ENCODE measurements at places on chromosomes 16 and 17.
A peak's percentile ranks its signal among the peaks of the same experiment; 100 is the strongest.

GRCh38 chr17:81910840-81911276 lies 341 bp downstream of the PCYT2 start:
- DNase-seq, result no peak

DNA sequence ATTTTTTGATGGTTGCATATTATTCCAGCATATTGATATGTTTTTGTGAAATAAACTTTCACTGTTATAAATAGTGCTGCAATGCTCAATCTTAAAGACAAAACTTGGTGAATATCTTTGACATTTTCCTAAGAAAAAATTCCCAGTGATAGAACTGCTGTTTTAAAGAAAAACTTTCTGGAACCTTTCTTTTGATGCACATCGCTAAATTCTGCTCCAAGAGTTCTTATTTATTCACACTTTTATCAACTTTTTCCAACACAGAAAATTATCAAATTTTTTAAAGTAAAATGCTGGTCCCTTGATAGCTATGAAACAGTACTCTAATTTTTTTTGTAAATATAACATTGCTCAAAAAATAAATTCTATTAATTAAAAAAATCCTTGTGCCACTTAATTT lies 196.6 kb downstream of the HS3ST3A1 start:
- no peak for DNase-seq

DNA sequence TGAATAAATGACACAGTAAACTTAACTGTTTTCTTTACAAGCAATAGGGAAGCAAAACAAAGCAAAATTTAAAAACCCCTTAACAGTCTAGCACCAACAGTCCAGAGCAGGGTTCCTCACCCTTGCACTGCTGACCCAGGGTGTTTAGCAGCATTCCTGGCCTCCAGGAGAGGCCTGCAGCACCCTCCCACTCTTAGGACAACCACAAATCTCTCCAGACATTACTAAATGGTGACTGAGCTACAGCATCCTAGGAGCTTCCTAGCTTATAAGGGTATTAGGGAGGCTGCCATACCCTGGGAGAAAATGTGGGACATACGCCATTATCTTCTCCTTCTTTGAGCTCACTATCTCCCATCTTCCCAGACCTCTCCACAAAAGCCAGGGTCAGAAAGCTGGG lies 15.9 kb downstream of the POLG2 start:
- no peak for DNase-seq

DNA sequence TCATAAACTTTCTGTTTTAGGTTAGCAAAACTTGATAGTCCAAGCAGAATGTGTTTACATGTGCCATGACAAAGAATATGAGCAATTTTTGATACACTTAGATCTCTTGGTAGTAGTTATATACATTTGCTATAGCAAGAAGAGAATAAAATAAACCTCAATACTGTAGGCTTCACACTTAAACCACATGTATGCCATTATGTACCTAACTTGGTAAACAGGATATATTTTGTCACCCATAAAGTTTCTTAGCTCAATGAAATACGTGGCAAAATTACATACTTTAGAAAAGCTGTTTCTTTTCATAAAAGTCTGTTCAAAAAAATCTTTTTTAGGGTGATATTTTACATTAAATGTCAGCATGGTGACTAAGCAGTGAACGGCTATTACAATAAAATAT lies 184.7 kb downstream of the MYO1D start:
- DNase-seq, result no peak

DNA sequence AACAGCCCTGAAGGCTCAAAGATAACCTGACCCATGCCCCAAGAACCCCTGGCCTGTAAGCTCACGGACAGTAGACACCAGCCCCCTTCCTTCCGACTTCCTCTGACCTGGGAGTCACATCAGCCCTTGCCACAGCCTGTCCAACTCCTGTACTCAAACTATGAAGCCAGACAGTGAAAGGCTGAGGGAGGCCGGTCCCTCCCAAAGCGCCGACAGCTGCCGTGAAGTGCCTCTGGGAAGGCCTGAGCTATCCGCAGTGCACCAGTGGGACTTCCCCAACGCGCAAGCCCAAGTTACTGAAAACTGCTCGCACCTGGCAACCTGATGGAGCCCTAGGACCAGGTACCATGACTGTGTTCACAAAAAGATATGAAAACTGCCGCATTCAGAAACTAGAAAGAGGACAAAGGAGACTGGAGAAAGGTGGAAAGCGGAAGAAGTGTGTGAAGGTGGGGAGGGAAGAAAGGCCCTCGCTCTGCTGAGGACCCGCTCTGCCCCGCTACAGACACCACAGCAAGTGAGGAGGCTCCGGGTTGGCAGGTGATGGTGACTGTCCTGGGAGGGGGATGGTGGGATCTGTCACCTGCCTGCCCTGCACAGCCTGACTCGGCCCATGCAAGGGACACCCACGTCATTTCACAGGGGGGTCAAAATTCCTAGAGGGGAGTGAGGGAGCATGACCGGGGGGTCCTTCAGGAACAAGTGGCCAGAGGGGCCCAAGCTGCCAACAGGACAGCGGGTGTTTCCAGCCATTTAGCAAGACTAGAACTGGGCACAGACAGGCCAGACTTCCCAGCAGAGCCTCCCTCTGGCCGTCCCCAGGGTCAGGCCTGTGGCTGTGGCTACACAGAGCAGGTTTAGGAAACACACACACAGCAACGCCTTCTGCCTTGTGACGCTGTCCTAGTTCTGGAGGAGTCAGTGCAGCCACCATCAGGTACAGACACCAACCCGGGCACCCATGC lies 13.1 kb upstream of the TRAP1 start:
- no peak for DNase-seq

DNA sequence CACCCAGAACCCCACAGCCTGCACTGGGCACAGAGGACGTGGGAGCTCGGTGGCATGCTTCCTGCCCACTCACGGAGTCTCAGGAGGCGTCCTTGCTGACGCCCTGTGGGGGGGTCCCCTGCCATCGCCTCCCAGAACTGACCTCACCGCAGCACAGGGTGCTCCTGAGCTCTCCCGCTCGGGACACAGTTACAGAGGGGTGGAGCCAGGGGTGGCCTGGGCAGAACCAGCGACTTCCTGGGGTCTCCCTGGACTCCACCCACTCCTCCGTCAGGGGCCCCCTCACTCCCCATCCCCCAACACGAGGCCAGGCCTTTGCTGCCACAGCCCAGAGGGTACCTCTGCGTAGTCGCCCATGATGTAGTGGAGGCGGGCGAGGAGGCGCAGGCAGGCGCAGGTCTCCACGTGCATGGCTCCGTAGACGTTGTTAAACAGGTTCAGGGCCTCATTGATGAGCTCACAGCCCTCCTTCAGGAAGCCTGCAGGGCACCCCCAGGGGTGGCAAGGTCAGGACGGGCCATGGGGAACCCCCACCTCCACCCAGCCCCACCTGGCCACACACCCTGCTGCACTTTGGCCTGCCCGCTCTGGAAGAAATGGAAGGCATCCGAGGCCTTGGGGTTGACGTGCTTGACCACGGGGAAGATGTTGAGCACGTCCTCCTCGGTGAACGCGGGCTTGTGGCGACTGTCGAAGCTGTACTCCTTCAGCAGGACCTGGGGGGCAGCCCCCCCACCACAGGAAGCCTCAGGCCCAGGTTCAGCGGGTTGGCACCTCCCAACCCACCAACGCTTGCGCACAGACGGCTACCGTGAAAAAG lies 17.8 kb downstream of the CLUH start:
- DNase-seq, result no peak

GRCh38 chr16:78444-79150 lies 572 bp downstream of the MPG start:
- DNase-seq, result no peak

GRCh38 chr17:49404361-49404760 lies 10.3 kb downstream of the PHB1 start:
- no peak for DNase-seq

- no peak for DNase-seq
These were observed 95.2 kb downstream of the ZDHHC7 start for GRCh38 chr16:84916178-84916577.

DNA sequence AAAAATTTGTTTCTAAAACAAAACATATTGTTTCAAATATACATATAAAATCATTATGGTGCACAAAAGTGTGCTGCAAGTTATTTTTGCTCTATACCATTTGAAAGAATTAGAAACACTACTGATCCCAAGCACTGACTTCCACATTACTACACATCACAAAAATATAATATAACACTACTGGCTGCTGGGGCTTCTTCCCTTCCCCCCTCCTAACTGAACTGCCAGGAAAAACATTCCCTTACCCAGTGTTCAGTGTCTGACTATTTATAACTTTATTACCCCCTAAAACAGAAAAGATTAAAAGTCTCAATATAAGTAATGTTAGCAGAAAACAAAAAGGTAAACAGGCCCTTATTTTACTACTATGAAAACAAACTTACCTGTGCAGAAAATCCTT lies 36.9 kb downstream of the GPATCH8 start:
- DNase-seq, result no peak

- DNase-seq, result no peak
These were observed 44.1 kb upstream of the SEC14L1 start for GRCh38 chr17:77096570-77097214.

- DNase-seq, result no peak
These were observed 347.1 kb downstream of the SEC14L1 start for GRCh38 chr17:77487677-77488530.

GRCh38 chr16:67165121-67166078 lies 855 bp downstream of the HSF4 start:
- DNase-seq, result no peak

GRCh38 chr16:86387468-86388440 lies 122.6 kb upstream of the FOXF1 start:
- DNase-seq, result peak; percentile 15

- no peak for DNase-seq
These were observed 594.8 kb upstream of the CDH5 start for GRCh38 chr16:65771707-65772106.

DNA sequence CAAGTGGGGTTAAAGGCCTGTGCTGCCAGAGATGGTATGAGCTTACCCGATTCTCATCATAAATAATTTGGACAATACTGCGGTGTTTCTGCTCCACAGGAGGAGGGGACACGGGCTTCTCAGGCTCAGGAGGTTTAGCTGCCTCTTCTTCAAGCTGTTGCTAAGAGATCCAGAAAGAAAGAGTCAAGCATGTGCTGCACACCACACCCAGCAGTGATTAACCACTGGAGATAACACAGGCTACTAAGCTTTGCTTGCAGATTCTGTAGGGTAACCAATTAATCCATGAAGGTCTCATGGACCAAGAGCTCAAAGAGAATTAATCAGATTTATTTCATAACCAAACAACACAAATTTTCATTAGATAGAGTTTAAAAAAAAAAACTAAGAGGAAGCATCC lies 56.6 kb downstream of the NCOR1 start:
- DNase-seq, result no peak

GRCh38 chr17:15121426-15121825 lies 143.7 kb downstream of the PMP22 start:
- DNase-seq, result no peak

DNA sequence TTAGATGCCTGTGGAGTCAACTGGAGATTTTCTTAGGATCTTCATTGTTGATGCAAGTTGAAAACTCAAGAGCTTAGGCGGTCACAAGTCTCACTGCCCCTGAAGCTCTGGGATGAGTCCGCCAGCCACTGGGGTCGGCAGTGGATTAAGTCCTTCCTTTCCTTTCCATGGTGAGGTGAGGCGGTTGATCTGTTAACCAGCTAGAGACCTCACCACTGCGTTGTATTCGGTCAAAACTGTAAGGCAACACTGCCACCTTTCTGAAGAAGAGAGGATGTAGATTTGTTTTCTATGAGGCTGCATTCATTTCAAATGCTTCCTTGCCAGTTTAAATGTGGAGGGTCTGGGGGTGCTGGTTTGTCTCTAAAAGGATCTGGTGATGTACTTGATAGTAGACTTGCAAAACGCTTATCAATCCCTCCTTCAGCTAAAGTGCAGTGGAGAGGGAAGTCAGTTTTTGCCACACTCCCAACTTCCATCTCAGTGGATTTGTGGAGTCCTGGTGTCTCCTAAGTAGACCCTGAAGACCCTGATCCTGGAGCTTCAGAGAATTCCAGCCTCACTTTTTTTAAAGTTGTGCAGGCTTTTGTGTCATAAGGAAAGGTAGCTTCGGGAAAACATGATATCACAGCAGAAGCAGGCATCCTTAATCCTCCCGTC lies 1.7 kb downstream of the MYOCD start:
- no peak for DNase-seq

- peak; percentile 26 for DNase-seq
These were observed 80.6 kb downstream of the IRF8 start for GRCh38 chr16:85979605-85980004.

DNA sequence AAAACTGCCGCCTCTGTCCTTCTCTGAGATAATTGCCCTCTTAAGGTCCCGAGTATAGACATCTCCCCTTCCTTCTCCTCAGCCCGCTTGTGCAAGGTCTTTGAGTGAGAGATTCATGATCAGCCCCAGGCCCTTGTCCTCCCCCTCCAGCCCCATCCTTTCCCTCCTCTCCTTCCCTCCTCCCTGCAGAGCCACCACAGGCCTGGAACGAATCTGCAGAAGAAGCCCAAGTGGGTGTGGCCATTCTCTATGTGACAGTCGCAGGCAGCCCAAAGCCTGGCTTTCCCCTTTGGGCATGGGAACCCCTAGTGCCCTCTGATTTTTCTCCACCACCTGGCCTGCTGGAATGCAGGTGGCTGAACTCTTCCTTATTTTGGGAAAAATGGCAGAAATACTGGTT lies 7.2 kb upstream of the NDRG4 start:
- no peak for DNase-seq

DNA sequence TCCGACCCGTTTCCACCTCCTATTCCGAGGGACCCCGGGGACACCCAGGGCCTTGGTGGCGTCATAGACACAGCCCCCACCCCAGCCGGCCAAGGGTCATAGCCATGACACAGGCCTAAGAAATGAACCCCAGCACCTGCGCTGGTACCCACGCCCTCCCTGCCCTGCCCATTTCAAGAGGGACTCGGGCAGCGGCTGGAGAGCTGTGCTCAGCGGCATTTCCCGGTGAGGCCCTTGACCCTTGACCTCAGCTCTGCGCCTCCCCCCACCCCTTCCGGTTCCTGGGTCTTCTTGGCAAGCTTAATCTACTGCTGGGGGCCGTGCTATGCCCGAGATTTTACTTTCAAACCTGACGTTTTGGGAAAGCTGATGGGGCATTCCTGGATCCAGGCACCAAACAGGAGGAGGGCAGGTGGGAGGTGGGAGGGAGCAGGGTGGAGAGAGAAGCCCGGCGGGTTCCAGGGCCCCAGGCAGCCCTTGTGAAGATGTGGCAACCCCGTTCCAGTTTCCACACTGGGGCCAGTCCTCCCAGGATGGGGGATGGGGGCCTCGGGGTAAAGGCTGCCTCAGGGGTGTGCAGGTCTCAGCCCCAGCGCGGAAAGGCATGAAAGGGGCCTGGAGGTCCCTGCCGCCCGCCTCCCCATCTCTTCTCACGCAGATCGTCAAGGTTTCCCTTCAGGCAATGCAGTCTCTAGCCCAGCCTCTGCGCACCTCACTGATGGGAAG lies at the start of gene SLC22A31:
TSS of gene SLC22A31 (minus strand) at position 414 of the 726 bp plus-strand sequence. CDS start at position 378, 36 bp downstream.
- no peak for DNase-seq
